ENCODE measurements at places on chromosomes 11 and 22.

DNA sequence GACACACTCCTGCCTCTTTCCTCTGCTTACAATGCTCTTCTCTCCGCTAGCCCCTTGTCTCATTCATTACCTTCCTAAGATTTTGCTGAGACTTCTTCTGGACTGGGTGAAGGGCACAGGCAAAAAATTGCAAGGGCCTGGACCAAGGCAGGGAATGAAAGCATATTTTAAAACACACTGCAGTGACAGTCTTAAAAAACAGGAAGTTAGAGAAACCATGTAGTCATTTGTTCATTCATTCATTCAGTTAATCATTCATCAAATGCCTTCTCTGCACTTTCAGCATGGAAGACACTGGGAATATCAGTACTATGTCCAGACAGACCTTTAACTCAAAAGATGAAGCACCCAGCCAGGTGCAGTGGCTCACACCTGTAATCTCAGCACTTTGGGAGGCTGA, 44.9 kb upstream of the SWAP70 start:
- DNase-seq = no peak

DNA sequence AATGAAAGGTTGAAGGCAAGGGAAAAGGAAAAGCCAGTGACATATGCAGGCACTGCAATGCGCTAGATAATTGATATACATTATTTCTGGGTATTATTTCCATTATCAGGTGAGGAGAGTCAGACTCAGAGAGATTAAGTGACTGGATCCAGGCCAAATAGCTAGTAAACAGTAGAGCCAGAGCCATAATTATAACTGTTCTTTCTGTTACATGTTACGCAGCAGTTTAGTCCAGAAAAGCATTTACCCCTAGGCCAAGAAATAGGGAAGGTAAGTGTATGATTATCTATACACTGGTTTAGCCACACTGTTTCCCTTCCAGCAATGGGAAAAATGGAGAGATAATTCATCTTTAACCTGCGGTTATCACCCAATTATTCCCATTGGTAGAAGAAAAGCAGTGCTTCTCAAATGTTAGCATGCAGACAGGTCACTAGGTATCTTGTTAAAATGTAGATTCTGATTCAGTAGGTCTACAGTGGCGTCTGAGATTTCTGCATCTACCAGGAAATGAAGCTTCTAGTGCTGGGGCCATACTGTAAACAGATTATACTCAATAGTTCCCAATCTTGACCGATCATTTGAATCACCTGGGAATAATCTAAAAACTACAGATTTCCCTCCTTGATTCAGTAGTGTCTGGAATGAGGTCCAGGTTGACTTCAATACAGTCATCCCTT, 69.4 kb downstream of the RBFOX2 start:
- DNase-seq = no peak

- DNase-seq = no peak
Observed at GRCh38 chr11:12963792-12964536, 45.2 kb upstream of the RASSF10 start.

- DNase-seq = no peak
Observed at GRCh38 chr11:123531325-123531724, 101.3 kb downstream of the GRAMD1B start.

DNA sequence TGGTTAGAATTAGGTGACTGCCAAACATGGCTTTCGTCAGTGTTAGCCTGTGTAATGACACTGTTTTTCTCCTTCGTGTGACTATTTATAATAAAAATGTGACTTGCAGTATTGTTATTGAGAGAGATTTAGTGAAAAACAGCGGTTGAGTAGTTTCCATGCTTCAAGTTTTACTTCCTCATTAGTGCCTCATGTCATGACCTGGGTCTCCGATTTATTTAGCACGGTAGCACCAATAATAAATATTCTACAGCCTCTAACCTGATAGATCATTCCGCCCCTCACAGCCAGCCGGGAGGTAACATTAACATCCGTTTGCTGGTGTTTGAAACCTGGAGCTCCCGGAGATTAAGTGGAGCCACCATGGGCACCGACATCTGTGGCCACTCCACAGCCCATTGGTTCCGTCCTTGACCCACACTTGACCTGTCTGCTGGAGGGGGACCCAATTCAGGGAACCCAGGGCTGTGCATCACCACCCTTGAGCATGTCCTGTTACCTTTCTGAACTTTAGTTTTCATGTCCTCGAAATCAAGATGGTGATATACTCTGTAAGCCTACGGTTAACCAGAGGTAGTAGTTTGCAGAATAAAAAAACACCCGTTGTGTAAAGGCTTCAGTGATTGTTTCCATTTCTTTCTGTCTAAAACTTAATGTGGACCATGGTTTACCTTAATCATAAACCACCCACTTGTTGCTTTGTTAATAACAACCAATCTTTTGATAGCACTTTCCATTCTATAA, 104.1 kb downstream of the ATXN10 start:
- DNase-seq = no peak

GRCh38 chr11:8858808-8859207, 52.2 kb upstream of the AKIP1 start:
- DNase-seq = no peak

DNA sequence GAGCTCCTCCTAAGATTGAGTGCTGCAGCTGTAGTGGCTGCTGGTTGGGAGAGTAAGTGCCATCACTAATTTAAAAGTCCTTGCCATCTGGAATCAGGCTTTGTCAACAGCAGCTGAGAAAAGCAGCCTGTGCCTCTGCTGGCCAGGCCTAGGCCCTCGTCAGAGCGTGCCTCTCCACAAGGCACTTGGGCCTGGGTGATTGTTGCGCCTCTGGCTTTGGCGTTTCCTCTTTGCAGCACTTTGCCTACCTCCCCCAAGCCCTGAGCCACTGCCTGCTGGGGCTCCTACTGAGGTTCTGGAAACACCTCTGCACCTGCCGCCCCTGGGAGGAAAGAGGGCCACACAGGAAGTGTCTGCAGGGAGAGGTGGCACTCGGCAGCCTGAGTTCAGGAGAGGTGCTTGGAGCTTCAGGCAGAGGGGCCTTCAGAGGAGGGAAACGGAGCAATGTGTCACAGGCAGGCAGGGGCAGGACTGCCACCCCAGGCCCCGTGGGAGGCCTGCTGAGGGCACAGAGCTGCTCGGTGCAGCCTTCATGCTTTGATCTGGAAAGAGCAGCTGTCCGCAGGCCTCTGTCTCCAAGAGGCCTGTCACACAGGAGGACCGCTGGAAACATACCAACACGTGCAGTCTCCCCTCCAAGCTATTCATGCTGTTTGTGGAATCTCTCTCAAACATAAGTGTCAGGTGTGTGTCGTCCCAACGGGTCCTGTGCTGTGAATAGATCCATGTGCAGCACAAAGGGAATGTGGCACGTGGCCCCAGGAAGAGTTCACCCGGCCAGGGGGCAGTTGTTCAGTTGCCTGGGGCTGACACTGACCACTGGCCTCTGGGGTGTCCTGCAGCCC, 61.5 kb upstream of the EMID1 start:
- DNase-seq = no peak

- DNase-seq = no peak
Observed at GRCh38 chr22:50238755-50239154, 6.1 kb downstream of the TUBGCP6 start.

GRCh38 chr22:20437613-20438426, at the start of gene SCARF2:
Gene SCARF2, minus strand, starts transcription at chr22:20437825. Its CDS starts 71 bp downstream, at chr22:20437754.
- no peak for DNase-seq

- no peak for DNase-seq
Observed at GRCh38 chr11:18912883-18913282, 26.3 kb downstream of the MRGPRX1 start.

- no peak for DNase-seq
Observed at GRCh38 chr11:18723991-18724390, 2.0 kb downstream of the IGSF22 start.

DNA sequence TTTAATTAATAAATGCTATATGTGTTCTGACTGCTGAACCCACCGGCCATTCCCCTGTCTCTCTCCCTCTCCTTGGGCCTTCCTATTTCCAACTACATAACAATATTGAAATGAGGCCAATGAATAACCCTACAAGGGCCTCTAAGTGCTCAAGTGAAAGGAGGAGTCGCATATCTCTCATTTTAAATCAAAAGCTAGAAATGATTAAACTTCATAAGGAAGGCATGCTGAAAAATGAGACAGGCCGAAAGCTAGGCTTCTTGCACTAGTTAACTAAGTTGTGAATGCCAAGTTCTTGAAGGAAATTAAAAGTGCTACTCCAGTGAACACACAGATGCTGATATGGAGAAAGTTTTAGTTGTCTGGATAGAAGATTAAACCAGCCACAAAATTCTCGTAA, 109.2 kb downstream of the TSPAN18 start:
- no peak for DNase-seq

GRCh38 chr11:61541598-61541997, 33.0 kb downstream of the LRRC10B start:
- DNase-seq = no peak

DNA sequence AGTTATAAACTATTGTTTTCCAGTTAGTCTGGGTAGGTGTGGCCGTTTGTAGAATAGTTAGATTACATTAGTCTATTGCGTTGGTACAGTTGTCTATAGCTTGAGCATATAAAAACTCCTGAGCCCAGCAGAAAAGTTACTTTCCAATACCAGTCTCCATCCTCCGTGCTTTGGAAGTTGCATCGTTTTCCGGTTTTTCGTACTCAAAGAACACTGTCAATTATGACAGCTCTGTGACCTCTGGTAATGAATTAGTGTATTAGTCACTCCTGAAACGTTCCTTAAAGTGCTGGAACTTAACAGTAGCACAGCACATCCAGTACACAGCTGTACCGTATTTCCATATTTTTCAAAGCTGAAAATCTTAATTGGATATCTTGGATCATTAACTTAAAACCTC, 808 bp upstream of the MSANTD2 start:
- no peak for DNase-seq

DNA sequence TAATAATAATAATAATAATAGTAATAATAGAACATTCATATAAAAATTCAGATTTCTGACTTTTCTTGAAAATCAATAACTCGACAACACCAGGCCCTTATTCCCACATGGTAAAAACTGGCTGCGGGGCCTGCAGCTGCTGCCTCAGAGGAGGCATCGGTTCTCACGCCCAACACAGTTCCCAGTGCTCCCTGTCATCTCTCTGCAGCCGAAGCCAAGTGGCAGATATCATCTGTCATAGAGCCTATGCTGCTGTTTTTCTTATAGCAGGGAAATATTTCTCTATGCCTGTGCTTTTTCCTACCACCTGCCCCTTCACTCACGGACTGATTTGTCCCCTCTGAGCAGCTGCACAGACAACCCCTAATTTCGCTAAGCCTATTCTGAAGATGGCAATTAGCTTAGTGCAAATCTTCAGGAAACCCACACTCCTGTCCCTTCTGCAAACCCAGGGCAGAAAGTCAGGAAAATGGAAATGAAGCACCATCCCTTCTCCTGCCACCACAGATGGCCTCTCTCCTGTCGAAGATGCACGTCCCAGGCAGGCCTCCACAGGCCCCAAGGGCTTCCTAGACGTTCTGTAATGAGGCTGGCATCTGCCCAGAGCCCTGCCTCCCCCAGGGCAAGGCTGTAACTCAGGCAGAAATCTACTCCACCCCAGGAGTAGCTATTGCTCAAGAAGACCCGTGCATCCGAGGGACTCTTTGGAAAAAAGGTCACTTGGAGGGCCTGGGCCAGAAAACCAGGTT, 66.7 kb downstream of the SYN3 start:
- no peak for DNase-seq
